ENCODE measurements at places on chromosomes 2 and 18.

DNA sequence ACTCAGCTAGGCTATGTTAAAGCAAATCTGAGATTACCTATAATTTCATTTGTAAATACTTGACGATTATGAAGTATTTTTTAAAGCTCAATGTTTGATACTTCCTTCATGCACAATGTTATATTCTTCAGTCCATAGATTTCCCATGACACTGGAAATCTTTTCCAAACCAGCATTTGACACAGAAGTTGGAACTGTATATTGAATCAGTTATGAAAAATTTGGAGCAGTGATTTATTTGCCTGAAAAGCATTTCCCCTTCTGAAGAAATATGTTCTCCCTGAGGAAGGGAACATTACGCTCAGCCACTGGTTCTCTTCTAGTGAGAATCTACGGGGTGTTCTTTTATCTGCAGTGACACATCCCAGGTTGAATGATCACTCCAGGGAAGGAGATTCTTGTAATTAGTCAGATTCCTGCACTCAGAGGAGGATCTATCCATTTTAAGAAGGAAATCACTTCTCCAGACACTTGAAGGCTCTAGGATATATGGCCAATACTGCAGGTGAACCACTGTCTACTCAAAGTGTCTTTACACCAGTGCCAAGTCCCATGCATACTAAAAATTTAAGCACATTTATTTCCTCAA, 64.7 kb downstream of the HNRNPLL start:
- DNase-seq: no peak

GRCh38 chr2:238352361-238352760, 32.0 kb downstream of the TRAF3IP1 start:
- DNase-seq: no peak

- DNase-seq: no peak
Observed at GRCh38 chr2:207281436-207281835, 115.7 kb upstream of the KLF7 start.

DNA sequence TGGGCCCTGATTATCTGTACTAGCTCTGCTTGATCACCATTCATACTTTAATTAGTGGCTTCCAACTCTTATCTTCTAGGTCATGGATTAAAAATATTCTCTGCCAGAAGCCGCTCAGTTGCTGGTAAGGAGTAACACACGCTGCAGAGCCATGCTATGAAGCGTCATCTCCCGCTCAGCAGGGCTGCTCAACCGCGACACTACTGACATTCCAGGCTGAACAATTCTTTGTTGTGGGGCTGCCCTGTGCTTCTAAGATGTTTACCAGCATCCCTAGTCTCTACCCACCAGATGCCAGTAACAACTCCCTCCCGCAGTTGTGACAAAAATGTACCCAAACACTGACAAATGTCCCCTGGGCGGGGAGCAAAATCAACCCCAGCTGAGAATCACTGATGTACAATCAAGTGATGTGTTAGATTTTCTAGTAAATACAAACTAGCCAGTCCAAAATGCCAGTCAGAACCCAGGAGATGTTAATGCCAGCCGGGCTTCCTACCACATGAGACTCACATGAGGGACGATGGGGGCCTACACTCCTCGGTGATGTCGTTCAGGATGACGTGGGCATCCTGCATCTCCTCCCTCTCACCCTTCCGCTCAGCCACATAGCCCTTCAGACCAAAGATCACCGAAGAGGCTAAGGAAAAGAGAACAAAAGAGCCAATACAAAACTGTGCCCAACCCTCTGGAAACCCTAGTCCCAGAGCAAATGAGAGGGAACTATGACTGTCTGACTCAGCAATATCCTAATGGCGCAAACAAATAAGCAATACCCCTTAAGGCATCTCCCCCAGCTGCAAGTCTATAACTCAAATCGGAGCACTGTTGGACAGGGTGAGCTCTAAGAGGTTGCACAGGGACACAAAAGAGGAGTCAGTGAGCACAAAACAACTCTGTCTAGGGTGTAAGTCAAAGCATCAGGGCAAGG, 15.6 kb downstream of the ILKAP start:
- no peak for DNase-seq

DNA sequence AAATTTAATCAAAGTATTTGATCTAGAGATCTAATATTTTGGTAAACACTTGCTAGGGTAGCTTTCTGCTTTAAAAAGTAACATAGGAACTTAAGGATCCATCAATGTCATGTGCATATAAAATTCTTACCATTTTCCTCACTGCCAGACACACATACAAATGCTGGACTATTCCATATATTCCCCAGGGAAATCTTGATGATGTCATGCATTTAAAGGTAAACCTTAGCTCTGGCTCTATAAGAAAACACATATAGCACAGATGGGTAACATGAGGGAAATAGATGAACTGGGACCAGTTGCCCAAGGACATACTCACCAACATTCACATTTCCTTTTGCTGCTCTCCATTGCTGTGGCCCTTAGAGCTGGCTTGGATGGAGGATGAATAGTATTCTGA, 79.1 kb upstream of the FMNL2 start:
- no peak for DNase-seq

DNA sequence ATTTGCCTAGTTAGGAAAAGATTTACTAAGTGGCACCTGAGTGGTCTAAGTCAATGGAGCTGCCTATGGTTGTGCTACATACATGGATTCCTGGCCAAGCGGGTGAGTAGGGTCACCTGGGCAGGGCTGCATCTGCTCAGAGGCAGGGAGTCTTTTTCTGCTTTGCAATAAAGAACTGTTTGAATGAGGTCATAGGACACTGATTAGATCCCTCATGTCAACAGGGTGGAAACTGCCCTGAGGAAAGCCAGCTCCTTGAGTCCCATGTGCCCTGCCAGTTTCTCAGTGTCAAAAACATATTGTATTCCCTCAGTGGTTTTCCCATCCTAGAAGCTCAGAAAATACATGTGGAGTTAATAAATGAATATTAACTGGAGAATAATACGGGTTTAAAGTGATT, 4.6 kb downstream of the LAMA3 start:
- no peak for DNase-seq

- no peak for DNase-seq
Observed at GRCh38 chr2:66273933-66274490, 160.9 kb upstream of the MEIS1 start.

DNA sequence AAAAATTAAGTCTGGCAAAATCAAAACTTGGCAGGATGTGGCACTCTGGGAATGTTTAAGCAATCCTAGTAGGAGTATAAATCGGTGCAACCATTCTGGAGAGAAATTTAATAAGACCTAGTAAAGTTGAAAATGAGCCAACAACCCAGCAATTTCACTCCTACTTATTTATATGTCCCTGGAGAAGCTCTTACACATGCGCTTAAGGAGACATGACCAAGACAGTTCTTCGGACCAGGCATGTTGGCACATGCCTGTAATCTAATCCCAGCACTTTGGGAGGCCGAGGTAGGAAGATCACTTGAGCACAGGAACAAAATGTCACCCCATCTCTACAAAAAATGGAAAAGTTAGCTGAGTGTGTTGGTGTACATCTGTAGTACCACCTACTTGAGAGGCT, 374.6 kb upstream of the LYPD1 start:
- DNase-seq: no peak

GRCh38 chr2:56009758-56010458, 86.3 kb upstream of the EFEMP1 start:
- DNase-seq: peak; percentile 66

DNA sequence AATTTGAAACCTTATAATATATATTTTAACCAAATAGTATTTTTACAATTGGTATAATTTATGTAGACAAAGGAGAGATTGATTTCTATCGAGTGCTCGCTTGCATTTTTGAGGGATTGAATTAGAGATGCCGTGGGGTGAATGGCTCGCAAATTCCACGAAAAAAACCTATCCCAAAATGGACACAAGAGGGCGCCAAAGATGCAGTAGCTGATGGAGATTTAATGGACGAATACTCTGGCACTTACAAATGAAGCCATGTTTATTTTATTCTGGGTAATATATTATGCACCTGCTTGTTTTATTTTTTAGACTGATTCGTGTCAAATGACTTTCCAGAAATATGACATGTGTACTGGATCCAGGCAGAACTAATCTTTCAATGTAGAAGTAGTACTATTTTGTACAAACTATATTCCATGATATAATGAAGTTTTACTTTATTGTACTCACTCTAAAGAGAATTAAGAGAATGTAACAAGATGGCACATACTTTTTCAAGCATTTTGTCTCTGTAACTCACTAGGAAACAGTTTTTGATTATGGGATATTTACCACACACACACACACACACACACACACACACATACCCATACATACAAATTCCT, 505.4 kb downstream of the PLCL1 start:
- peak; percentile 50 for DNase-seq

DNA sequence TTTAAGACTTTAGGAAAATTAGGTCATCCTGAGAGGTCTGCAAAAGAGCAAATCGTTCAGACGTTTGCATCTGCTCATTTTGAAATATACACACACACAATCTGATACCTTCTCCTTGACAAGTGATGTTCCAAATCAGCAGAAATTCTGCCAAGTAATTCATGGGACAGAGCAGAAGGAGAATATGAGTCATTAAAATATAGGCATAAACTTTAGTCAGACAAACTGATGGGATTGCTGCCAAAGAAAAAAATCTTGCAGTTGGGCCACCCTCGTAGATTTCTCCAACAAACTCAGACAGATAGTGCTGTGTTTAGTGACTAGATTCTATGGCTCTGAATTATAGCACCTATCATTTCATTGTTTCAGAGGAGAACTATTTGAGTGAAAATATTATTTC, 336.3 kb downstream of the NYAP2 start:
- DNase-seq: peak; percentile 94

- peak; percentile 36 for DNase-seq
Observed at GRCh38 chr2:108616751-108617161, 82.5 kb downstream of the LIMS1 start.

DNA sequence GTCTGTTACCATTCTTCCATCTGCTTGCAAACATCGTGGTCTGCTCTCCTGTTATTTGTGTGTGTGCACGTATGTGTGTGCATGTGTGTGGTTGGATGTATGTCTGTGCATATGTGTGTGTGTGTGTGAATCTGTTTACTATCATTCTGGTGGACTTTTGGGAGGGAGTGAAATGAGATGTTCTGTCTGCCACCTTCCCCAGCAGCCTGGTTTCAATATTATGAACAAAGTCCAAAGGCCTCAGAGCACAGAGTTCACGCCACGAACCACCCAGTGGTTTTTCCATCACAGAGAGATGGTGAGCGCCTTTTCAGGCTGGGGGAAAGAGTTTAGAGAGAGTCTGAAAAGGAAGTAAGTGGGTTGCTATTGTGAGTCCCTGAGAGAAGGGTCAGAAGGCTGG, 67.1 kb upstream of the YWHAQ start:
- no peak for DNase-seq

DNA sequence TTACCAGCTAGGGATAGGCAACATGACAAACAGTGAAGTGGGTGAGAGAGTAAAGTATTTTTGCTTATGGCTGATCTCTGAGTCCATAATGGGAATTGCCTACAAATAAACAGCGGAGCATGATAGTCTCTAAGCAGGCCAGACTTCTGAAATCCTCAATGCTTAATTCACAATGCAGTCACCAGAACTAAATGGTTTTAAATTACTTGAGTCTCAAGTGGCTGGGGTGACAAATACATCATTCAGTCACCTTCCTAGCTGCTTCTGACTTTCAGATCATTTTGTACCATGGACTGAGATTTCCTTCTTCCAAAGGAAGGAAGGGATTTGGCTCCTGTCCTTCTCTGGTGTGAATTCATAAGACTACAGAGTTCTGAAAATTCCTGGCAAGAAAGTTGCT, 82.8 kb upstream of the RMP24 start:
- DNase-seq: no peak

- no peak for DNase-seq
Observed at GRCh38 chr2:102294802-102295489, 16.4 kb upstream of the IL1RL1 start.

GRCh38 chr2:54557601-54558187, 101.6 kb downstream of the SPTBN1 start:
- peak; percentile 68 for DNase-seq

DNA sequence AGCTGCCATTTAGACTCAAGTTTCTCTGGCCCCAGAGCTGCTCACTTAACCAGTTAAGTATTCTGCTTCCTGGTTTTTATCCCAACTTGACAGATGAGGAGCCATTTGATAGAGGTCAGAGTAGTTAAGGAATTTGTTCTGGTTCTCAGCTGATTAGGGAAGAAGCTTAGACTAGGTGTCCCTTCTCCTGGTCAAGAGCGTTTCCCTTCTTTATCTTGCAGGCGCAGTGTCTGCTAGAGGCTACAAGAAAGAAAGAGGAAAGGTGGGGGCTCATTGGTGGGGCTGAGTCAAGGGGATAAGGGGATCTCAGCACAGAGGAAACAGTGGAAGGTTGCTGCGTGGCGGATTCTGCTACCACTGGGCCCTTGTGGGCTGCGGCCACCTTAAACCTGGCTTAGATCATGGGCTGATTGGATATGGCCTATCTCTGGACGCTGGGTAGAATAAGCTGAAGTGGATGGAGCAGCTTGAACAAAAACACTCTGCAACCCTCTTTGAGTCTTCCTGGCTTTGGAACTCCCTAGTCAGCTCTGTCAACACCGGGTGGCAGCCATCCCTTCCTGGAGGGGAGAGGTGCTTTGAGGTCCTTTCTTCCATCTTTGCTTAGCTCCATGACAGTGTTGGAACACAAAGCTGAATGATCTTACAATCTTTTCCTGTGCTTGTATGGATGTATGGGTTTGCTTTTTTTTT, 70.8 kb downstream of the QPCT start:
- DNase-seq: peak; percentile 68

GRCh38 chr2:114076961-114077360, 187.1 kb downstream of the ACTR3 start:
- no peak for DNase-seq

GRCh38 chr2:199230091-199230490, 227.6 kb downstream of the SATB2 start:
- DNase-seq: no peak

- no peak for DNase-seq
Observed at GRCh38 chr18:14975431-14975830, 227.5 kb downstream of the ANKRD30B start.

DNA sequence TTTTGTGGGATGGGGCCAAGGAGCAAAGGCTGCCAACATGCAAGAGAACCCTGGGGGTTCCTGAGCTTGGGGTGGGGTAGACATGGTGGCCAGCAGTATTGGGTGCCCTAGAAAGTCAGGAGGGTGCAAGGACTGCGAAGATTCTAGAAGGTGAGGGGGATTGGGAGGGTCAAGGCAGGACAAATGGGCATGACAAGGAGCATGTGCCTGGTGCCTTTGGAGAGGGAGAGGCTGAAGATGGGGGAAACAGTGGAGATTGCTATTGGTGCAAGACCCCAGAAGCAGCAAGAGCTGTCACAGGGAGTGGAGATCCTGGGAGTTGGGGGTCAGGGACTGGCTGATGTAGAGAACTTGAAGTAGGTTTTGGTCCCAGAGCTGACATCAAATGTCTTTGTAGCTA, 7.5 kb downstream of the B3GNT2 start:
- DNase-seq: no peak

GRCh38 chr2:234189786-234190300, 139.3 kb downstream of the SPP2 start:
- no peak for DNase-seq

- peak; percentile 55 for DNase-seq
Observed at GRCh38 chr2:12712881-12713280, 3.9 kb upstream of the TRIB2 start.

DNA sequence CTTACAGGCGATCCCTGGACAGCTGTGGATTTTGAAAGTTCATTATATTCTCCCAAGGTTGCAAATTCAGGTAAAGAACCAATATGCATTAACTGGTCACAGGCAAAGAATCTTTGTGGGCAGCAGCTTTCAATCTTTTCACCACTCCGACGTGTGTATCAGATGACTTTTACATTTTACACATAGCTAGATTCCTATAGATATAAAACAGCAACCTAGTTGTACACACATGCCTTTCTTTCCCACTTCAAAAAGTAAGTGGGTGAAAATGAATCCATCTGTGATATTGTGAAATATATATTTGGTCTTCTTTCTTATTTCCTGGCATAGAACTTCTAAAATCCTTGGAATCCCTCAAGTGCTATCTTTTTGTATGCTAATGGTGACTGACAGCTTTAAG, 72.5 kb downstream of the SCG2 start:
- DNase-seq: peak; percentile 70

Measured in fibroblast of skin of right biceps (primary cell).